Central memory CD8-positive, alpha-beta T cell (primary cell): ENCODE measurements at places on chromosomes 1 and 21.

DNA sequence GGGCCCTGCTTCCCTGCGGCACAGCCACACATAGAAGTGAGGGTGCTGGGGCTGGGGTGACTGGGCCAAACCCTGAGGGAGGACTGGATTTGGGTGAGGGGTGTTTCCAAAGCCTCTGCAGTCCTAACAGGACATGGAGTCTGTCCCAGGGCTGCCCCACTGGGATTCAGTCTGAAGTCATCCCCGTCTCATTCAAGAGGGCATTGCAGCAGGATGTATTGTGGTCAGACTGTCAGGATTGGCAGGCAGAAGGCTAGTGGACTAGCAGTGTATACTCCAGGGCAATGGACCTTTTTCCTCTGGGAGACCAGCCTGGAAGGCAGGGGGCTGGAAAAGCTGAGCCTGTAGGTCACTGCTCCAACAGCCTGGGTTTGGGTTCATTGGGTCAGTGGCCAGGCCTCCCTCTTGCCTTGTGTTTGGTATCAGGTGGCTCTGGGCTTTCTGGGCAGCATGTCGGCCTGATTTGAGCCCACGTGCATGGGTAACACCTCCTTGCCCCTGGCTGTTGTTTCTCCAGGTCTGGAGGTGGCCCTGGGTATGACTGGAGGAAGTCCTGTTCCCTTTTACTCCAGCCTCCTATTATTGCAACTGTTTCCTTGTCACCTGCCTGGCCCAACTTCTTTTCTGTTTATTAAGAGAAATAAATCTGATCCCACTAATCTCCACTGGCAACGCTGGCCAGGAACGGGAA is 41.0 kb upstream of the SYNC start:
- H3K4me3 ChIP-seq: peak overlapping the region; percentile 69
- H3K4me1 ChIP-seq: no peaks in the 10 kb centered on the region
- no peak for DNase-seq
- H3K27me3 ChIP-seq: no peaks in the 10 kb centered on the region
- H3K36me3 ChIP-seq: no peaks in the 10 kb centered on the region

GRCh38 chr1:201020721-201021629 is 2.5 kb downstream of the KIF21B start:
- peak overlapping the region; percentile 98 for H3K4me3 ChIP-seq
- H3K27me3 ChIP-seq: no peaks in the 10 kb centered on the region
- peaks cover 72% of the 10 kb centered on the region for H3K4me1 ChIP-seq
- peaks cover 13% of the 10 kb centered on the region for H3K36me3 ChIP-seq
- DNase-seq: no peak

DNA sequence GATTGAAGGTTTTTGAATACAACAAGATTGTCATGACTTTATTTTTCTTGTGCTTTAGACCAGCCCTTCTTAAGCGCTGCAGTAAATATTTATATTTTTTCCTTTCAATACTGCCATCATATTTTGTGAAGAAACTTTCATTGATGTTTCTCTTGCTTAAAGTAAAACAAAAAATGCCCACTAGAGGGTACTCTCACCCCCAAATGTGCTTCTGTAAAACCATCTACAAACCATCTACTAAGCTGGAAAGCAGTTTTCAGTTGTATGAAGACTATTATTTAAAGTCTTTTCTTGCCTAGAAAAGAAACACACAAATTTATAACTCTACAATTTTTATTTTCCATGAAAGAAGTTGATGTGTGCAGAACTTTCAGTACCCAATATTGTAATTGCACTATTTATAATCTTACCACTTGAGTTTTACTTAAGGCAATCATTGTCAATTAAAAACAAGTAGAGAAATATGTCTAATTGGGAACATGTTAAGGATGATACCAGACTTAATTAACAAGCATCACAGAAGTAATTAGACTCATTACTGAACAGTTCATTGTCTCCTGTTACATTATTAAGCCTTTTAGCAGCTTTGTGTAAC is 10.7 kb downstream of the LEPR start:
- peaks cover 10% of the 10 kb centered on the region for H3K4me1 ChIP-seq
- no peak overlapping the region for H3K27ac ChIP-seq
- H3K36me3 ChIP-seq: peaks cover 20% of the 10 kb centered on the region

GRCh38 chr1:214324896-214325800 is 44.2 kb downstream of the SMYD2 start:
- no peaks in the 10 kb centered on the region for H3K4me1 ChIP-seq
- H3K27ac ChIP-seq: no peak overlapping the region
- H3K27me3 ChIP-seq: no peaks in the 10 kb centered on the region
- no peak overlapping the region for H3K4me3 ChIP-seq
- DNase-seq: no peak

- H3K4me3 ChIP-seq: no peak overlapping the region
- no peak for DNase-seq
- peaks cover 8% of the 10 kb centered on the region for H3K27me3 ChIP-seq
- no peaks in the 10 kb centered on the region for H3K36me3 ChIP-seq
Measured at GRCh38 chr1:208855403-208855802, 611.2 kb upstream of the PLXNA2 start.

DNA sequence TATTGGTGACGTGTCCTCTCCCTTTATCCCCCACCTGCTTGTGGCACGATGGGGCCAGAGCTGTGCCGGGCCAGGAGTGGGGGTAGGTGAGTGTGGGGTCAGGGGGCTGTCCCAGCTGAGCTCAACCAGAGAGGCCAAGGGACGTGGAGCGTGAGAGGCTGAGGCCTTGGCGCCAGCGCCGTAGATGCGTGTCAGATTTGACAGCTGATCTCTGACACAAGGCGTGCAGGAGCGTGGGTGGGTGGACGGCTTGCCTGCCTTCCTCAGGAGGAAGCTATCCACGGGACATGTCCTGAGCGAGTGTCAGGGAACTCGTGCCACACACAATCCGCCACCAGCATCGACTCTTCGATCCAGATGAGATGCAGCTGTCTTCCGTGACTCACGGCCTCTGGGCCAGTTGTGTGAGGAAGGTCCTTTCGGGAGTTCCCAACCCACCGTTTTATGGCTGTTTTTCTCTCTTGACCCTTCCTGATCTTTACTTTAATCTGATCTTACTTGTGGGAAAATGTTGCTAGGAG is 56.7 kb downstream of the SPSB1 start:
- peaks cover 10% of the 10 kb centered on the region for H3K4me1 ChIP-seq
- DNase-seq: no peak
- no peaks in the 10 kb centered on the region for H3K36me3 ChIP-seq
- no peak overlapping the region for H3K27ac ChIP-seq

DNA sequence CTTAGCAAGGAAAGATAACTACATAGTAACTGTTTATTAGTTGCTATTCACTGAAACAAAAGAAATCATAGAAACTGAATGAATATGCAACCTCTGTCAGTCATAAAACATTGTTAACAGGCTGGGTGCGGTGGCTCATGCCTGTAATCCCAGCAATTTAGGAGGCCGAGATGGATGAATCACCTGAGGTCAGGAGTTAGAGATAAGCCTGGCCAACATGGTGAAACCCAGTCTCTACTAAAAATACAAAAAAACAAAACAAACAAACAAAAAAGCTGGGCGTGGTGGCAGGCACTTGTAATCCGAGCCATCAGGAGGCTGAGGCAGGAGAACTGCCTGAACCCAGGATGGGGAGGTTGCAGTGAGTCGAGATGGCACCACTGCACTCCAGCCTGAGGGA is 44.1 kb downstream of the CRB1 start:
- no peak overlapping the region for H3K27ac ChIP-seq
- no peak for DNase-seq
- no peaks in the 10 kb centered on the region for H3K36me3 ChIP-seq
- no peak overlapping the region for H3K4me3 ChIP-seq

DNA sequence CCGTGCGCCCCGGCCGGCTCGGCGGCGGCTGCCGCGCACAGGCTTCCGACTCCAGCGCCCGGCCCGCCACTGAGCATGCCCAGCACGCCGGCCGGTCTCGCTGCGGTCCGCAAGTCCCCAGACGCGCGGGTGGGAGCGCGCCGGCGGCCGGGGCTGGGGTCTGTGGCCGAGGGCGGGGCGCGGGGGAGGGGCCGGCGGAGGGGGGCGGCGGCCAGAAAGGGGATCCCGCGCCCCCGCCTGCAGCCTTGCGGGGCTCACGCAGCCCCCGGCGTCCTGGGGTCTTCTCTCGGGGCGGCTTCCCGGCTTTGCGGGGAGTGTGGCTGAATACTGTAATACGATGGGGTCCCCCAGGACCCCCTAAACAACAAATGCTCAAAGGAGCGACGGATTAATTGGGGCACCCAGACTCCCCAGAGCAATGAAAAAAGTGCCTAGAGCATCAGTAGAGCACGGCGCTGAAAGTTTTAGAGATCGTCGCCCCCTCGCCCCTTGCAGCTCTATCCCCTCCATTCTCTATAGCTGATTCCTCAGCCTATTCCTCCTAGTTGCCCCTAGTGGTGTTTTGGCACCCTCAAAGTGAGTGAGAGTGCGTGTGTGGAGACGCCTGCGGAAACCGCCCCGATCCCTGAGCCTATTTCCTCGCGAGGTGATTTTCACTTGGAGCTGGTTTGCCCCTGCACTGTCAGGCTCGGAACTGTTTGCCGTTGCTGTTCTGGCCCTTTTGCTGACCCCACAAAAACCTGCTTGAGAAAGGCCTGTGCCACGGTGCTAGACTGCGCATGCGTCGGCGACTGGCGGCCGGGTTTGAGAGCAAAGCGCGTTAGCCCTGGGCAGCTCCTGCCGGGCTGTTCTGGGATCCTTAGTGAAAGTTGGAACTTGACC is at the start of gene VAV3:
Gene VAV3 (minus strand): TSS at position 71 of the 882 bp plus-strand sequence. CDS start 311 bp downstream, outside the sequence.
- peaks cover 23% of the 10 kb centered on the region for H3K4me1 ChIP-seq

DNA sequence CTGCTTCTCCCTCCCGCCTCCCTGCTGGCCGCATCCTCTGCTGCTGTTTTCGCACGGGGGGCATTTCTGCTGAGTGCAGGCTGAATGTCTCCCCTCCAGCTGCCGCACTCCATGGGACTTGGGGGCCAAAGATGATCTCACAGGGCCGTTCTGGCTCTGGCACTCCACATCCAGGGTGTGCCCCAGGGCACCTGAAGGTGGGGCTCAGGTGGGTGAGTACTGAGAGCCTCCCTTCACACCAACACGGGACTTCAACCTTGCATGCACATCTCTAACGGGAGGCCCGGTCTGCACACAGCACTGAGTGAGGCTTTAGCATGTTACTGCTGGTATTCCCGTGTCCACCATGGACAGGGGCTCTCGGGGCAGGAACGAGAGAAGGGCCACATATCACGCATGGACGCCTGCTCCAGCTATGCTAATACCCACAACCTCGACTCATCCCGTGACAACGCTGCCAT is 88.9 kb downstream of the DMRTB1 start:
- H3K27ac ChIP-seq: no peak overlapping the region
- peaks cover 1% of the 10 kb centered on the region for H3K36me3 ChIP-seq
- no peak for DNase-seq
- no peak overlapping the region for H3K4me3 ChIP-seq

DNA sequence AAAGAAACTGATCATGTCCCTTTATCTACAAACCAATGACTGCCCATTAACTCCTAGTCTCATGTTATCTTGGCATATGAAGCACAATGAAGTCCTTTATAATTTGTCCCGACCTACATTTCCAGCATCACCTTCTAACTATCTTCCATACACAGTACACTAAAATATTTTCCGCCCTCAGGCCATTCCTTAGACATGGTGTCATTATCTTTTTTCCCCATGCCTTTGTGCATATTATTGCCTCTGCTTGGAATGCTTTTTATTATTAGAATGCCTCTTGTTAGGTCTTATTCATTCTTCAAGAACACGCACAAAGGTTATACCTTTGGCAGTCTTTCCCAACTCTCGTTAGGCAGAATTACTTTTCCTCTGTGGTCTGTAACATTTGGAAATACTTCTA is 39.6 kb downstream of the ATG4C start:
- no peak overlapping the region for H3K4me3 ChIP-seq
- H3K27me3 ChIP-seq: no peaks in the 10 kb centered on the region
- no peak overlapping the region for H3K27ac ChIP-seq
- peaks cover 2% of the 10 kb centered on the region for H3K36me3 ChIP-seq
- no peak for DNase-seq
- H3K4me1 ChIP-seq: no peaks in the 10 kb centered on the region
